ENCODE measurements at places on chromosomes 2 and 18.
A peak's percentile ranks its signal among the peaks of the same experiment; 100 is the strongest.

DNA sequence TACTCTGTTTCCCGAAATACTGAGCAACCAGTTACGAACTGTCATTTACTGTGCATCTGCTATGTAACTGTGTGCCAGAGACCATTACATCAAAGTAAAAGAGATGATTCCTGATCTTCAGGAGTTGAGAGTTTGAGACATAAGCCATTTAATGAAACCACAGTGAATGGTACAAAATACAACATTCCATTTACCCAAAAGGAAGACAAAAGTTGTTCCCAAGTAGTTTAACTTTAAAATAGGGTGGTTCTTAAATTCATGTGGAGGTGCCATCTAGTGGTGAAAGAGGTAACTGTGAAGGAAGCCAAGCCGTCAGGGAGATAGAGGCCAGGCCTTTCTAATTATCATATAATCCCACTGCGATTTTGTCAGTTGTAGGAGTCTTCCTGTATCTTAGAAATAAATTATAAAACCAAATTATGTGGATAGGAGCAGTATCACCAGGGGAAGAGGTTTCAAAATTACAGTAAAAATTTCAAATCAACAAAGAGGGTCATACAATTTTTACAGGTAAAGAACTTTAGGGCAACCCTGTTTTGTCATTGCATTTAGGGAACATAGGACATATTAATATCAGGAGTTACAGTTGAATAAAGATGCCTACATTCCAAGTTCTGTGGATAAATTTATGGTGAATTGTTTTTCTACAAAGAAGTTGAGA is 67.7 kb downstream of the EPAS1 start:
- no peaks in the 10 kb centered on the region for H3K36me3 ChIP-seq
- peak; percentile 29 for DNase-seq
- no peak overlapping the region for H3K27ac ChIP-seq
- H3K4me3 ChIP-seq, result no peak overlapping the region

DNA sequence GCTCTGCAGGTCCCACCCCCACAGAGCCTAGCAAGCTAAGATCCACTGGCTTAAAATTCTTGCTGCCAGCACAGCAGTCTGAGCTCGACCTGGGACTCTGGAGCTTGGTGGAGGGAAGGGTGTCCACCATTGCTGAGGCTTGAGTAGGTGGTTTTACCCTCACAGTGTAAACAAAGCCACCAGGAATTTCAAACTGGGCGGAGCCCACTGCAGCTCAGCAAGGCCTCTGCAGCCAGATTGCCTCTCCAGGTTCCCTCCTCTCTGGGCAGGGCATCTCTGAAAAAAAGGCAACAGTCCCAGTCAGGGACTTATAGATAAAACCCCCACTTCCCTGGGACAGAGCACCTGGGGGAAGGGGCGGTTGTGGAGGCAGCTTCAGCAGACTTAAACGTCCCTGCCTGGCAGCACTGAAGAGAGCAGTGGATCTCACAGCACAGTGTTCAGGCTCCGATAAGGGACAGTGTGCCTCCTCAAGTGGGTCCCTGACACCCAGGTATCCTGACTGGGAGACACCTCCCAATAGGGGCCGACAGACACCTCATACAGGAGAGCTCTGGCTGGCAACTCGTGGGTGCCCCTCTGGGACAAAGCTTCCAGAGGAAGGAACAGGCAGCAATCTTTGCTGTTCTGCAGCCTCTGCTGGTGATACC is 20.0 kb upstream of the NEMP2 start:
- no peak overlapping the region for H3K27ac ChIP-seq
- no peak for DNase-seq
- no peaks in the 10 kb centered on the region for H3K36me3 ChIP-seq
- H3K27me3 ChIP-seq, result no peaks in the 10 kb centered on the region
- no peak overlapping the region for H3K4me3 ChIP-seq
- H3K4me1 ChIP-seq, result no peaks in the 10 kb centered on the region

DNA sequence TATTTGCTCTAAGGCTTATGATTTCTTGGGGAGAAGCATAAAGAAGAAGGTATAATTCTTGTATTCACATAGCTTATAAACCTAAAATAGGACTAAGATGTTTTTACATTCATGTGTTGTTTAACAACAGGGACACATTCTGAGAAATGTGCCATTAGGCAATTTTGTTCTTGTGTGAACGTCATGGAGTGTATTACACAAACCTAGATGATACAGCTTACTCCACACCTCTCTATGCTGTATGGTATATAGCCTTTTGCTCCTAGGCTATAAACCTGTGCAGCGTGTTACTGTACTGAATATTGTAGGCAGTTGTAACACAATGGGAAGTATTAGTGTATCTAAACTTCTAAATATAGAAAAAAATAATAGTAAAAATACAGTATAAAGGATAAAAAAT is 92.1 kb downstream of the PHLPP1 start:
- no peak overlapping the region for H3K4me3 ChIP-seq
- DNase-seq, result no peak
- H3K4me1 ChIP-seq, result no peaks in the 10 kb centered on the region
- H3K27ac ChIP-seq, result no peak overlapping the region
- no peaks in the 10 kb centered on the region for H3K36me3 ChIP-seq
- no peaks in the 10 kb centered on the region for H3K27me3 ChIP-seq

GRCh38 chr2:161946489-161947107 is 127.4 kb downstream of the DPP4 start:
- H3K27me3 ChIP-seq, result no peaks in the 10 kb centered on the region
- no peak for DNase-seq
- no peaks in the 10 kb centered on the region for H3K4me1 ChIP-seq
- no peak overlapping the region for H3K27ac ChIP-seq
- no peaks in the 10 kb centered on the region for H3K36me3 ChIP-seq

DNA sequence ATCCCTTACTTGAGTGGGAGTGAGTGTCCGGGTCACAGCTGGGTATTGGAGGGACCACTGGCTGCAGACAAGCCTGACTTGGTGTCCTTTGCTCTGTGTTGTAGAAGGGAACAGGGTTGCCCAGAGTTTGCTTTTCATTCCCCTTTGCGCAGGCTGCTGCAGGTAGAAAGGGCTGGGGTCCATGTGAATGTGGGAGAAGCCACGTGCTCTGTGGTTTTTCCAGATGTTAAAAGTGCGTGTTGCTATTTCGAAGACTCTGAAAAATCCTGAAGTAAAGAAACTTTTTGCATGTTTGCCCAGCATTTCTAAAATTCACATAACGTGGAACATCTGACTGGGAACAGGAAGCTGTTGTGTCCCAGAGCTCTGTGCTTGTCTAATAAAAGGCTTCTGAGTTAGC is 28.8 kb downstream of the GLI2 start:
- no peaks in the 10 kb centered on the region for H3K4me1 ChIP-seq
- H3K4me3 ChIP-seq, result no peak overlapping the region
- H3K27ac ChIP-seq, result peak overlapping the region; percentile 30
- no peaks in the 10 kb centered on the region for H3K36me3 ChIP-seq
- no peak for DNase-seq
- H3K27me3 ChIP-seq, result no peaks in the 10 kb centered on the region

- H3K36me3 ChIP-seq, result no peaks in the 10 kb centered on the region
- H3K4me3 ChIP-seq, result no peak overlapping the region
- H3K4me1 ChIP-seq, result no peaks in the 10 kb centered on the region
- H3K27ac ChIP-seq, result no peak overlapping the region
- peak; percentile 62 for DNase-seq
These were observed 79.7 kb upstream of the APCDD1 start for GRCh38 chr18:10374636-10375293.

- no peaks in the 10 kb centered on the region for H3K27me3 ChIP-seq
These were observed 53.4 kb downstream of the SDC1 start for GRCh38 chr2:20171445-20171977.

DNA sequence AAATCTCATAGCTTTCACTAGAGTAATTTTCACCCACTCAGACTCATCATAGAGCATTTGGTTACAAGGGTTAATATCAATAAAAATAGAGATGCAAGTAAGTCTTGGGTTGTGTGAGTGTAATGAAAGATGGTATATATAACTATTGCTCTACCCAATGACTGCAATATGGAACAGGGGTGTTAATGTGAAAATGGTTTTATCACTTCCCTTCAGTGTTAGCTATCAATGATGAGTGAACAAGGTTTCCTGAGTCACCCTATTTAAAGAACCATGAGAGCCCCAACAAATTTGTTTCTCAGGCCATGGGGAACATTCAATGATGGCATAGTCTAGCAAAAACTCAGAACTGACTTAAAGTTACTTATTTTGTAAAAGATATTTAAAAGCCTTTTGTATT is 1133.6 kb upstream of the ZEB2 start:
- no peak overlapping the region for H3K27ac ChIP-seq
- no peaks in the 10 kb centered on the region for H3K27me3 ChIP-seq
- H3K36me3 ChIP-seq, result no peaks in the 10 kb centered on the region

DNA sequence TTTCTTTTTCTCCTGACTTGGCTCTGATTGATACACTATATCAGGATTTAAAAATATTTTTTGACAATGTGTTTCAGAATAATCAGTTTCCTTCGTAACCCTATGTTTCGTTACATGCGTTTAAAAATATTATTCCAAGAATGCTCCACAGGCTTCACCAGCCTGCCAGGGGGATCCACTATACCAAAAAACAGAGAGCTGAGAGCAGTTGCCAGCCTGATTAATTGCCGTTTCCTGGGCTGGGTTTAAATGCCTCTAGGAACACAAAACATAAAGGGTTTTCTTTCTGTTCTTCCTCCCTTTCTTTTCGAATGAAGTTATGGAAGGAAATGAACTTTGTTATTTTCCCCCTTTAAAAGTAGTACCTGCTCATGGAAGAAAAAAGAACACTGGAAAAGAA is 47.9 kb downstream of the LRRFIP1 start:
- H3K4me3 ChIP-seq, result no peak overlapping the region
- H3K4me1 ChIP-seq, result peaks cover 15% of the 10 kb centered on the region
- no peaks in the 10 kb centered on the region for H3K27me3 ChIP-seq
- H3K27ac ChIP-seq, result peak overlapping the region; percentile 76
- no peaks in the 10 kb centered on the region for H3K36me3 ChIP-seq

- DNase-seq, result no peak
- H3K27ac ChIP-seq, result no peak overlapping the region
- no peaks in the 10 kb centered on the region for H3K4me1 ChIP-seq
- no peaks in the 10 kb centered on the region for H3K27me3 ChIP-seq
These were observed 114.6 kb upstream of the TEX51 start for GRCh38 chr2:126784045-126784444.

DNA sequence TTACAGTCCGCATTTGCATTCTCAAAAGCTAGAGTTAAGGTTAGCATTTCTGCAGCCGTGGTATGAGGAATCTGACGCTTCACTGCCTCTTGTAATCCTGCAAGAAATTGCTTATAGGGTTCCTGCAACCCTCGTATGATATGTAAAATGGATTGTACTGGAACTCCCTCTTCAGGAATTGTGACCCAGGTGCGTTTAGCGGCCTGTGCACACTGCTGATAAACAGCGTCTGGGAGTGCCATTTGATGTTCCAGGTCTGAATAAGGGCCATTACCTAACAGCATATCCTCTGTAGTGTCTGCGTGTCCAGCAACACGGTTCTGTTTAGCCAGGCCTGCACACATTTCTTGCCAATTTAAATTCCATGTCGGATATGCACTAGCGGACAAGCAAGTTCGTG is 42.5 kb downstream of the CXCR4 start:
- H3K27ac ChIP-seq, result no peak overlapping the region
- H3K4me1 ChIP-seq, result no peaks in the 10 kb centered on the region
- H3K4me3 ChIP-seq, result no peak overlapping the region
- H3K27me3 ChIP-seq, result no peaks in the 10 kb centered on the region
- no peaks in the 10 kb centered on the region for H3K36me3 ChIP-seq

DNA sequence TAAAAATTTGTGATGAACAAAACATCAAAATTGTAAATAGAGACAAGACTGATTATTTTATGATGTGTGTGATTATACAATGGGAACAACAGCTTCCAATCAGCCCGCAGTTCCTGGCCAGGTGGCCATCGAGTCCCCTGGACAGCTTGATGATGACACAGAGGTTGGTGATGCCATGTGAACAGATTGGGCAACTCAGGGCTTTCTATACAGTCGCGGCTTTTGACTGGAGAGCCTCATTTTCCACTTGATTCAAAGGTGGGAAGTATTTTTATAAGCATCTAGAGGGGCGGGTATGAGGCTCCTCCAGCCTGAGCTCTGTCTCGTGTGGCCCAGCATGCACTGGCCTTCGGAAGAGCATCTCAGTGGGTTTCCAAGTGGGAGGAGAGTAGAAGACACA is 14.9 kb upstream of the HPCAL1 start:
- H3K36me3 ChIP-seq, result no peaks in the 10 kb centered on the region
- no peak overlapping the region for H3K4me3 ChIP-seq
- DNase-seq, result no peak
- H3K27me3 ChIP-seq, result no peaks in the 10 kb centered on the region

DNA sequence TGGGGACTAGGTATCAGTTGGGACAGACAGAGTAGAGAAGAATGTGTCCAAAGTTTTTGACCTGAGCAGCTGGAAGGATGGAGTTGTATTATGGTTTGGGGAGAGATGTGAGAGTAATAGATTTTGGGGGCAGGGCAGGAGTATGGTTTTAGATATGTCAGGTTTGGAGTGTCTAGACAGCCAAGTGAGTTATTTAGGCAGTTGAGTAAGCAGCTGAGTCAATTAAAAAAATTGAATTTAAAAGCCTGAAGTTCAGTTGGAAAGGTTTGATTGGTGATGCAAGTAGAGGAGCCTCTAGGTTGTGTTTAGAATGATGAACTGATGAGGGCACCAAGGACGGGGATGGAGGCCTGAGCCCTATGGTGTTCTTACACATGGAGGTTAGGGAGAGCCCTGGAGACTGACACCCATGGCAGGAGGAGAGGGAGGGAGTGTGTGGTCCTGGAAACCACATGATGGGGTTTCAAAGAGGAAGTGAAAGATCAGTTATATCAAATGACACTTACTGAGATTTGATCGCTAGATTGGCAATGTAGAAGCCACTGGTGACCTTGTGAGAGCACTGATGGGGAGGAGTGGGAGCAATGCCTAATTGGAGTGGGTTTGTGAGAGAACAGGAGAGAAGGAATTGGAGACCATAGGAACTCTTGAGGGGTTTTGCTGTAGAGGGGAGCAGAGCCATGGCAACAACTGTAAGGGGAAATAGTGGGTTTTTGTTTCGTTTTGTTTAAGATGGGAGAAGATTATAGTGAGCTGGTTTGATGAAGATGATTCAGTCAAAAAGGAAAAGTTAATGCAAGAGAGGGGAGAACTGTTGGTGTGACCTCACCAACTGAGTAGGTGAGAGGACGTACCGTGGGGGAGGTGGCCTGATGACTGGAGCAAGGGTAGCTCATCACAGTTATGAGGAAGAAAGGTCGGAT is 10.3 kb downstream of the ITGA6 start:
- DNase-seq, result no peak
- no peak overlapping the region for H3K4me3 ChIP-seq
- H3K36me3 ChIP-seq, result no peaks in the 10 kb centered on the region
- no peaks in the 10 kb centered on the region for H3K27me3 ChIP-seq
- H3K4me1 ChIP-seq, result peaks cover 2% of the 10 kb centered on the region

- H3K4me1 ChIP-seq, result no peaks in the 10 kb centered on the region
- H3K36me3 ChIP-seq, result no peaks in the 10 kb centered on the region
- H3K4me3 ChIP-seq, result no peak overlapping the region
These were observed 58.2 kb downstream of the PMAIP1 start for GRCh38 chr18:59957957-59958356.
